ENCODE measurements at places on chromosomes 6 and 20.
A peak's percentile ranks its signal among the peaks of the same experiment; 100 is the strongest.

DNA sequence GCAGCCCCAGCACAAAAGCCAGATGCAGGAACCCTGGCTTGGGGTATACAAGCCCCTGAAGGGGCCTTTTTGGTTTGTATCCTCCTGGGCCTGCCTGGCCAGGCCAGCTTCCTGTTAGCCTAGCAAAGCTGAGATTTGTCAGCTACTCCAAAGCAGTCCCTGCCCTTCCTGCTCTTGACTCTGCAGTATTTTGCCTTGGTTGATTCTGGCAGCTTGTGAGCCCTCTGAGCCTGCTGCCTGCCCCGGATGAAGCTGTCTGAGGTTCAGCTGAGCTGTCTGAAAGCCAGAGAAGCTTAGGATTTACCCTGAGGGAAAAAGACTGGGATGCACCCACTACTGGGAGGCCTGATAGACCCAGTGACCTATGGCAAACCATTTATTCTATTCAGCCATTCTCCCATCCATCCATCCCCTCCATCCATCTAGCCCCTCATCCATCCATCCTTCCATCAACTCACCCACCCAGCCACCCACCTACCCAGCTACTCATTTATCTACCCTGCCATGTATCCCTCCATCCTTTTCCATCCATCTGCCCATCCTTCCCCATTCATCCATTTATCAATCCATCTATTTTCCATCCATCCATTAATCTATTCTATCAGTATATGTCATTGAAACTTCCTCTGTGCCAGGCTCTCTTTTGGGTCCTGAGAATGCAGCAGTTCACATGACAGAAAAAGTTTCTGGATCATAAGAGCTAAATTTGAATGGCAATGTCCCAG lies 307.5 kb downstream of the DHX35 start:
- DNase-seq: no peak

DNA sequence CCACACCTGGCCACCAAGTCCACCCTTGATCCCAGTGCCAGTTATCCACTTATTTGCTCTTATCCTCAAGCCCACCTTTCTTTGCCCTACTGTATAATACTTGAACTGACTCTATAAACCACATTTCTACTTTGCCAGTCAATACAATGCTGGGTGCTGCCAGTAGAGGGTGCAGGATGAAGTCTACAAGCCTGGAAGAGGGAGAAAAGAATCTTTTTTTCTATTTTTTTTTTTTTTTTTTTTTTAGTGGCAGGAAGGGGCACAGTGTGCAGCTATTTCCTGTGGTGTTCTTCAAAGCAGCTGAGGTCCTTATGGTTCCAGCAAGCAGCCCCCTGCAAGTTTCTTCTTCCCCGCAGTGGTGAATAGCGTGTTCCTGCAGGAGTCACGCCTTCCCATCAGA lies 22.2 kb upstream of the GABRR1 start:
- peak; percentile 25 for DNase-seq

- DNase-seq: no peak
These were observed 101.1 kb downstream of the ATXN1 start for GRCh38 chr6:16660157-16660497.

GRCh38 chr6:45185403-45186251 lies 142.5 kb upstream of the RUNX2 start:
- DNase-seq: no peak

GRCh38 chr20:3932277-3932676 lies 43.1 kb downstream of the PANK2 start:
- DNase-seq: no peak

DNA sequence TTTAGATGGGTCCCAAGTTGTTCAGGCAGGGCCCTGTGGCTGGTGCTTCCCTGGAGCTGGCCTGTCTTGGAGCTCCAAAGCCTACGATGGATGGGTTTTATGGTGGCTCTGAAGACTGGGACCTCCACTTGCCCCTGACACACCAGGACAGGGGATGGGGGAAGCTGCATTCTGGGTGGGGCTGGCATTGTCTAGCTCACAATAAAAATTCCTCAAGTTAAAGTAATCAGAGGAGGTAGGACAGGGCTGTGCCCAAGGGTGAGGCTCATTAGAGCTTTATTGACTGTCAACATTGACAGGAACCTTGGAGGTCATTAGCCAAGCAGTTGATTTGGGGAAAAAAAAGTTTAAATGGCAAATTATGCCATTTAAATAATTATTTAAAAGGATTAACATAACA lies 35.7 kb downstream of the TFAP2C start:
- DNase-seq: no peak

DNA sequence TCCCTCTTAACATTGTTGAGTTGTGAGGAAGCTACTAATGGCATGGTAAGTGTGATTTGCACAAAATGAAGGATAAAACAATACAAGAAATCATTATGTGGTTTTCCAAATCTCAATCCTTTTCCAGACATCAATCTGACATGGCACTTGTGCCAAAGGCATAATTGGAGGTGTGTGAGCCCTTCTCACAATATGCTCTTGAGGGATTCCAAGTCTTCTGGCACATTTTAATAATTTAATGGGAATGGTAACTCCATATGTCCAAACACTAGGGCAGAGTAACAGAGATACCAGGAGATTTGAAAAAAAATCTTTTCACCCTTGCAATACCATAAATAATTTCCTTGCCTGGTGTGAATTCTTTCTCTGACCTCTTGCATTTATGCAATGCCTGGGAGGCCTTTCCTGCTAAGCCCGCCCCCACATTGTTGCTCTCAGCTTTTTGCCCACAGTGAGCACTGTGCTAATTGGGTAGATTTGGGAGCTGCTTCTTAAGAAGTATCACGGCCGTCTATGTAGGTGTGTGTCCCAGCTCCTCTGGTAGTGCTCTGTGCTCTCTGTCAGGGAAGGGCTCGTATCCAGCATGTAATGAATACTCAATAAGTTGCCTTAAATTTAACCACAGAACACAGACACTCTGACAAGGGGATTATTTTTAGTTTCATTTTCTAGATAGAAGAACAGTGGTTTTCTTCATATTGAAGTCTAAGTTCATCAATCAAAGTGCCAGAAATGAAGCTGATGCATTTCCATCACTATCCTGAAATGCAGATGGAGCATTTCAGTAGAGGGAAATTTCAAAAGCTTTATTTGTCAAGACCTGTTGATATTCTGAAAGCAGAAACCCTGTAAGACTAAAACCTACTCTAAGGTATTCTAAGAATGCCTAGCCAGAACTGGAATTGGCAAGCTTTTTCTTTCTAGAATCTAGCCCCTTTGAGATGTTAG lies 54.4 kb upstream of the CEP85L start:
- no peak for DNase-seq

DNA sequence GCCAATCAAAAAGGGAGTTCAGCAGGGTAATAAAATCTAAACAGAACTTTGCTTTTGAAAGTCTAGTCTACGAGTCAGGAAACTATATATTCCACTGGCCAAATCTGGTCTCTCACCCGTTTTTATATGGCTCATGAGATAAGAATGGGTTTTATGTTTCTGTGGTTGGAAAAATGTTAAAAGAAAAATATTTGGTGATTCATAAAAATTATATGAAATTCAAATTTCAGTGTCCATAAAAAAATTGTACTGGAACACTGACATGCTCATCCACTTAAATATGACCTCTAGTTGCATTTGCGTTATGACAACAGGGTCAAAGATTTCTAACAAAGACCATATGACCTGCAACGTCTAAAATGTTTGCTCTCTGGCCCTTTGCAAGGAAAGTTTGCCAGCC lies 22.3 kb upstream of the LAMP5 start:
- no peak for DNase-seq

- no peak for DNase-seq
These were observed 184.0 kb upstream of the FLRT3 start for GRCh38 chr20:14521436-14521835.

GRCh38 chr6:157397660-157398059 lies 16.7 kb downstream of the ZDHHC14 start:
- no peak for DNase-seq

- DNase-seq: no peak
These were observed 108.3 kb upstream of the PHACTR1 start for GRCh38 chr6:12608016-12608860.

DNA sequence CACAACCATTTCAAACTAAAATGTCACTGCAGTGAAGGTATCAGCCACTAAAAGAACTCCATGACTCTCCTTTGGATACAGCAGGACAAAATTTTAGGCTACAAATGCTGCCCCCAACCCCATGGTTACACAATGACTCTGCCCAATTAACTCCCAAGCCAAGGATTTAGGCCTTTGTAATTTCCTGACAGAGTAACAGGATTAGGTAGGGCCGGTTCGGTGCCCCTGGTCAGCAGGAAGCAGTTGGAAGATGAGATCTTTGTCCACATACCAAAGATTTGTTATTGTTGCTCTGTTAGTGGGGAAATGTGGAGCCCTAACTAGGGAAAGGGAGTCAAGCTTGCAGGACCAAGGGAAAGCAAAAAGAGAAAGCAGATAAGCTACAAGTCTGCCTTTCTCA lies 26.7 kb upstream of the RIPK1 start:
- DNase-seq: no peak

GRCh38 chr6:134080171-134080795 lies 27.9 kb upstream of the SLC2A12 start:
- no peak for DNase-seq

DNA sequence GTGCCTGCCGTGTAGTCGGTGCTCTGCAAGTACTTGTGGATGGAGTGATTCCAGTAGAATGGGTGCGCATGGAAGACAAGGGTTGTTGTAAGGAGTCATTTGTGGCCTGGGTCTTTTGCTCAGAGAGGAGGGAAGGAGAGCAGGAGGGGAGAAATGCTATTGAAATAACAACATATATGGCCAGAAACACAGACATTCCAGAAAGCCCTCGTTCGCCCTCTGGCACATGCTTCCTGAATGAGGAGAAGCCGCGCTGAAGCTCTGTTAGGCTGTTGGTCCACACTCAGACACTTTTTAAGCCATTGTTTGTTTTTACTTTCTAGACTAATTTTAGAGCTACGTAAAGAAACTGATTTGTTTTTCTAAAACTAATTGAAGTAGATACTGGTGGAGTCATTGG lies 107.4 kb downstream of the RPP40 start:
- DNase-seq: no peak

DNA sequence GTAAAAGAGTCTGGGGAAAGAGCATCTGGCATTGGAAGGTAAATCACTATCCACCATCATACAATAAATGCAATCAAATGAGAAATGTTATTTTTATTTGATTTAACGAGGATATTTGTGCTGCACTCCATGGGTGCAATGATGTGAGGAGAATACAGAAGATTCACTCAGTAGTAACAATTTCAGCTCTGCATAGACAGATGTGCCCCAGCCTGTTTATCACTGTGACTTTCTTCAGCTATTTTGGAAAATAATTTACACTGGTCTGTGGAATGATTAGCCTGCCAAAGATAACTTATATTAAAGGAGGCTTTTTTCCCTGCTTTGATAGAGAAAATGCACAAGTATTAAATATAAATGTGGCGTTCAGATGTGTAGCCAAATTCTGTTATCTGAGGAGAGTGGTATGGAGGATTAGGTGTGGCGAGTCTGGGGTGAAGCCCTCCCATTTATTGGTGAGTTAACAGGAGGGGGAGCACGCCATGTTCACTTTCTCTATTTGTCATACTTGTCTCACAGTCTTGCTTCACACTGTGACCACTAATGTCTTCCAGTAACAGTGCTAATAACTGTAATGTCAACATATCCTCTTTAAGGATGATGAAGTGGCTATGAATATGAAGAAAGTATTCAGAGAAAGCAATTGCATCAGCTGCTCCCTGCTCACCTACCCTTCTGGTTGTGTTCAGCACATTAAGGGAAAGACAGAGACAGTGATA lies 645.6 kb downstream of the MMUT start:
- DNase-seq: no peak

GRCh38 chr6:16671302-16672289 lies 89.7 kb downstream of the ATXN1 start:
- no peak for DNase-seq

GRCh38 chr20:17602493-17602892 lies 32.6 kb downstream of the DSTN start:
- DNase-seq: no peak

DNA sequence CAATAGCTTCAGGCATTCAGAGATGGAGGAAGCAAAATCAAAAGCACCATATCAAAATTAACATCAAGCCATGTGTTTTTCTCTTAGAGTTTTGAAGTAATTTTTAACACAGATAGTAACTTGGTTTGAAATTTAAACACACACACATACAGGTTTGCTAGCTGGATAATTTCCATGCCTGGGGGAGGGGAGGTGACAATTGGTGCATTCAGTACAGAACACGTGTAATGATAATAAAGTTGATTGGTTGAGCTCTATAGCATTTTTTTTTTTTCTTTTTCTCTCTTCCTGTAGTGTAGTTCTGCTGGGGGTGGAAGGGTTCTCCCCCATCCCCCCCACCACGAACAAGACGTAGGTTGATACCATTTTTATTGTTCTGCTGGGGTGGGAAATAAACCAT lies 564.8 kb downstream of the LMBRD1 start:
- no peak for DNase-seq

DNA sequence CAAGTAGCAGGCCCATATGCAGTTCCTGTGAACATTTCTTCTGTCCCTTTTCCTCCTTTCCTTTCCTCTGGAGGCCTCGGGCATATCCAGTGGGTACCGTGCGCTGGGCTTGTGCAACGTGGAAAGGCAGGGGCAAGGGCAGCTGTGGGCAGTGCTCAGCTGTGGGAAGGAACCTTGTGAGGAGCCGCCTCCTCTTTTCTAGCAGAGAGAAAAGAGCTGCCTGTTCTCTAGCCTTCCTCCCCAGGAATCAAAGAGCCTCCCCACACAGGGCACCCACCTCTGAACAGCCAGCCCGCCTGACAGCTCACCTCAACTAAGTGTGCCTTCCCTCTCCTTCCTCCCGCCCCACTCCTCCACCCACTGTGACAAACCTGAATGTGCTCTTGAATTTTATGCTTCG lies 143.3 kb upstream of the HDDC2 start:
- no peak for DNase-seq

- no peak for DNase-seq
These were observed 2.4 kb downstream of the COL20A1 start for GRCh38 chr20:63295422-63295821.

DNA sequence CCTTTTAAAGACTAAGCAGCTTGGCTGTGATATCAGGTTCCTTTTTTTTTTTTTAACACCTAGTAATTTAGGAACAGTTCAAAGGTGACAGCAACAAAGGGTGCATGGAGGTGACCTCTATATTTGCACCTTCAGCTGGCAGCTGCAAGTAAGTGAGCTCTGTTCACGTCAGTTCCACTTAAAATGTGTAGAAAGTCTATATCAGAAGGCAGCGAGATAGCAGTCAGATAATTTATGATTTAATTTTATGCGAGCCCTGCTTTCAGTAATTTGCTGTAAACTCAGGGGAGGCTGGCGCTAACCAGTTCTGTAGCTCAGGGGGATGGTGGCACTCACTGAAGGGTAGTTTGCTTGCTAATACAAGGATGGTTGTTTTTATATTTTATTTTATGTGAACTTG lies 602.8 kb upstream of the MMS22L start:
- DNase-seq: no peak

DNA sequence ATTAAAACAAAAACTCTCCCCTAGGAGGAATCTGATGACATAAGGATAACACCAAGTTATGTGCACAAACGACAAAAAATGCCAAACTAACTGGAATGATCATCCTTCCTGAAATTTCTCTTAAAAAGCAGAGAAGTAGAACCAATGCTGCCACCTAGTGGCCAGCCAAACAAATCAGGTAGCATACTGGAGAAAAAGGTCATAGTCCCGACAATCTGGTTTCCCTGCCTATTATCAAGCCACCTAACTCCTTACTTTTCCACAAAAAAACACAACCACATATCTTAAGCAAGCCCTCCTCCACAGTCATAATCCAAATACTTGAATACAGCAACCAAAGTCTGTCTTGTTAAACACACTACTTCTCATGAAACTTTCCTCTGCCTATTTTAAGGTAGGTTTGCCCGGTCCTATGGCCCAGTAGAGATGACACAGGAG lies 5.3 kb downstream of the OARD1 start:
- DNase-seq: peak; percentile 69
